Forelimb muscle (tissue), 1 donor: ENCODE measurements at places on chromosomes 5 and 9.

DNA sequence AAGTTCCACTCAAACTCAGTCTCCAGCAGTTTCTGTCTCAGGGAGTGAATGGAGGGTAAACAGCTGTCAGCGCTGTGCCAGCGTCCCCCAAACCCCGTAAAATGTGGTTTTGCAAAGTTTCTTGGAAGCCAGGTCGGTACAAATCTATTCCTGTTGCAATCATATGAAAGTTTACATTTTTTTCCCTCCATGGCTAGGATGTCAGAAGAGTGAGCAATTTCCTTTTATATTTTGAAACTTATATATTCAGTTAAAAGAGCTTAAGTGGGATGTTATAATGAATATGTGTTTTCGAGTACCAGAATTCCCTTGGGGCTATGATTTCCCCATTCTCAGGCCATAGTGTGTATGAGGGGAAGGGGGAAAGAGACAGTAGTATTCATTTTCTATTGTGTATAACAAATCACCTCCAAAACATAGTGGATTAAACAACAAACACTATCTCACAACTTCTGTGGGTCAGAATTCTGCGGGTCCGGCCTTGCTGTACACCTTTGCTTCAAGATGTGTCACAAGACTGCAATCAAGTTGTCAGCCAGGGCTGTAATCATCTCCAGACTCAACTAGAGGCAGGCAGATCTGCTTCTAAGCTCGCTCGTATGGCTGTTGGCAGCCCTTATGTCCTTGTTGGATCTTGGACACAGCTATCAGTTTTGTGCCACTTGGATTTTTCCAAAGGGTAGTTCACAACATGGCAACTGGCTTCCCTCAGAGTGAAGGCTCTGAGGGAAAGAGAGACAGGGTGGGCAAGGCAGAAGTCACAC lies 107.4 kb downstream of the SNX18 start:
- DNase-seq = no peak

DNA sequence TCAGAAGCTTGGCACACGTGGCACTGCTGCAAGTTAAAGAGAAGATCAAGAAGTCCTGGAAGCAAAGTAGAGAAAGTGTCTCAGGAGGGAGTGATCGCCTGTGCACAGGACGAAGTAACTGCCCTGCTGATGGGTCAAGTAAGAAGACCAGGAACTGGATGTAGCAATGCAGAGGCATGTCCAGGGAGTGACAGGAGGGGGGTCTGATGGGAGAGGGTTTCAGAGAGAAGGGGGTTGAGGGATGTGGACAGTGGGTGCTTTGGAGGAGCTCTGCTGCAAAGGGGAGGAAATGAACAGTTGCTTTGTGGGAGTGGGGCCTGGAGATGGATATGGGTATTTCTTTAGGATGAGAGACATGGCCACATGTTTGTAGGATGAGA lies 60.2 kb upstream of the PHYKPL start:
- DNase-seq = no peak

GRCh38 chr5:179438461-179438860 lies 93.2 kb upstream of the ADAMTS2 start:
- no peak for DNase-seq

- no peak for DNase-seq
Measured at GRCh38 chr5:79408028-79408427, 105.9 kb downstream of the HOMER1 start.

GRCh38 chr5:101717721-101718120 lies 578.4 kb downstream of the SLCO4C1 start:
- DNase-seq = no peak

DNA sequence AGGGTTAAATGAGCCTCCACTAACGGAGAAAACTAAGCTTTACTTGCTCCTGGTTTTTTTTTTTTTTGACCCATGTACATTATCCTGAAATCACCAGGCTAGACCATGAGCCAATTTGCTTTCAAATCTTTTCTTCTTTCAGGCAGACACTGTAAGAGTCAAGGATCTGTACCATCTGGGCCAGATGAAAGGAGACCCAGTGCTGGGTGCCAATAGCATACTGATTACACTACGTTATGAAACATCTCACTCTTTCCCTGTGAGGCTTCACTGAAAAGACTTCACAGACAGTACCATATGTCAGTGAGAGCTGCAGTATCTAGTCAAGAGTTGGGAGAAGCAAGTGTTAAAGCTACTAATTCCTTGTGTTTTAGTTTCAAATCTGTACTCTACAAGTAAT lies 161.2 kb upstream of the PTPRD start:
- no peak for DNase-seq

DNA sequence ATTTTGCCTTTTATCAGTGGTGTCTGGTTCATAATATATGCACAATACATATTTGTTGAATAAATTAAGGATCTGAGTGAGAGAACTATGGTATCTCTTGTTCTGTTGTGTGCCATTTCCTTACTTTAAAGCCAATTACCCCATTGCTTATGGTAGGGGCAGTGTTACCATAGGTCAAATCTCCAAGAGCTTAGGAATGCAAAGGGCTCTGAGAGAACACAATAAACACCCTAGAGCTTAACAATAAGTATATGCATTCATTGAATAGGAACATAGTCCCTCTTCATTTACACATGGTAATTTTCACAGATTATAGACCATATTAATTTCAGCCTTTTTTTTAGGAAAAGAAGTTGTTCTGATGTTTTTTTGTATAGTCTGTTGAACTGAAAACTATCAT lies 112.2 kb downstream of the MCTP1 start:
- no peak for DNase-seq

DNA sequence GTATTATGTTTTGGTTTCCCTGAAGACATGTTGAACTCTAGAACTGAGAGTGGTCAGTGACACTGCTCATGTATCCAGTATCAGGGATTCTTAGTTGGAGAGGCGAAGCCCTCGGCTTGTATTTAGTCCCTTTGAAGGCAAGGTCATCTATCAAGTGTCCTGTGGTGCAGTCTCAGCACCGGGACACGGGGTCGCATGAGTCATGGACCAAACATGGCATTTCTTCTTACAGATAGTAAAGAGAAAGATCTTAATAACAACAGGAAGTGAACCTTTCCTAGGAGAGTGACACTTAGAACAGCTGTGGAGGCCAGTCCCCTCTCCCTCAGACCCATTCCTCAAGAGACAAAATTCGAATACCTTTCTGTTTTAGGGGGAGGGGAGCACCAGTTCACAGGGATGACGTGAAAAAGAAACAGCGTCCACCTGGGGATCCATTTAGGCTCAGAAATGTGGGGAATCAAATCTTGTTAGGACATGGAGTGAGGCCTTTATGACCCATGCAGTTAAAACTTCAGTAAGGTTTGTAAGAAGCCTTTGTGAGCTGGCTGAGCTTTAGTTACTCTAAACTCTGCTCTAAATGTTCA lies 86.5 kb downstream of the ADGRV1 start:
- DNase-seq = no peak

GRCh38 chr9:127536499-127536898 lies 75.6 kb upstream of the STXBP1 start:
- no peak for DNase-seq

- DNase-seq = no peak
Measured at GRCh38 chr9:110808599-110808980, 140.0 kb downstream of the MUSK start.

DNA sequence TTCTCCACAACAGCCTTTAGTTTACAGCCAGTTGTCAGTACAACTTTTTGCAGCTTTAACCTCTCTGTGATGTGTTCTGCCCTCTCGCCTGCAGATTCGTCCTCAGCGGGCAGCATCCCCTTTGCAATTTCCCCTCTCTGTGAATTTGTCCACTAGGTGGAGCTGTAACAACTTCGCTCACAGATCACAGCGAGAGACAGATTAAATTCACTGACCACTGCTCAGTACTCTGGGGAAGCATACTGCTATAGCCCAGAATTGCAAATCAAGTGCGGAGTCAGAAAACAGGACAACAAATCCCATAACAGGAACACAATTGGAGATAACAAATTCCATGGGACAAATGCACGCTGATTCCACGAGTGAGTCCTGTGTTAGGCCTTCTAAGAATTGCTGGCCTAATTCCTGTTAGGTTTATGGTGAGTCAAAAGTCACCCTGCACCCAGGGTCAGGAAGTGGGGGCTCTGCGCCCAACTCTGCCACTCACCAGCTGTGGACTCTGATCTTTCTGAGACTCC lies 2124.9 kb downstream of the MAT2B start:
- DNase-seq = peak; percentile 61

- no peak for DNase-seq
Measured at GRCh38 chr9:19229595-19230354, 718 bp upstream of the DENND4C start.

GRCh38 chr5:96220610-96221390 lies 212.2 kb downstream of the PCSK1 start:
- DNase-seq = no peak

DNA sequence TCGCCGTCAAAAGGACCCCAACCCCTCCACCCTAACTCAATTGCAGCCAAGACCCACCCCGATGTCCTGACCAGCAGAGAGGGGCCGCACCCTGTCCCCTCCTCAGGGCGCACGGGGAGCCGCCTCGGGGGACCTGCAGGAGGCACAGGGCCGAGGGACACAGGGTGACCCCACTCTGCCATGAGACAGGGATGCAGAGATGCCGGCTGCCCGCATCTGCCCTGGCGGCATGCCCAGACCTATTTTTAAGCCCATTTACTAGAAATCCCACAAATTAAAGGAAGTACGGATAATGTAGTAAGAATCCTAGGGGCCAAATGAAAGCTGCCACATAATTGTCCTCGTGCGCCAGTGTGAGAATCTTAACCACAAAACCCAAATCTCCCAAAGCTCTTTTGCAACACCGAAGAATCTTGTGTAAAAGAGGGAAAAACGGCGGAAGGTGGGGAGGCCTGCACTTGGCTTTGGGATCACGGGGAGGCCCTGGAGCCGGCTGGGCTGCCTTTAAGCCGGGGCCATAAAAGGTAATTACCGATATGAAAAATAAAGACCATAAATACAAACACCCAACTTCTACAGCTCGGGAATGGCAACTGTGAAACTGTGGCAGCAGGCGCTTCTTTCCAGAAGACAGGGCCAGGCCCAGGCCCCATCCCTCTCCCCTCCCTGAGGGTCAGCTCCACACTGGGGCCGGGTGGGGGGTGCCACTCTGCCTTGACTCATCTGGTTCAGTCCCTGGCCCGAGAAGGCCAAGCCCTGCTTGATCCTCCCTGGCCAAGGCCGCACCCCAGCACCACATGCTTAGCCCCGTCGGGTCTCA lies 35.0 kb downstream of the NACC2 start:
- no peak for DNase-seq

- no peak for DNase-seq
Measured at GRCh38 chr5:133611357-133612248, 738 bp downstream of the FSTL4 start.

DNA sequence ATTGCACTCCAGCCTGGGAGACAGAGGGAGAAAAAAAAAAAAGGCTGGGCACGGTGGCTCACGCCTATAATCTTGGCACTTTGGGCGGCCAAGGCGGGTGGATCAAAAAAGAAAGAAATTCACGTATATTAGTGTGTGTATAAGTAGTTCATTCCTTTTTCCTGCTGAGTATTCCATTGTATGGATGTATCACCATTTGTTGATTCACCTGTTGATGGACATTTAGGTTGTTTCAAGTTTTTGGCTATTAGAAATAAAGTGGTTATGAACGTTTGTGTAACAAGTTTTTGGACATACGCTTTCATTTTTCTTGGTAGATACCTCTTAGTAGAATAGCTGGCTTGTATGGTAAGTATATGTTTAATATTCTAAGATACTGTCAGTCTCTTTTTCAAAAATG lies 28.5 kb downstream of the ZNF131 start:
- DNase-seq = no peak
